ENCODE measurements at places on chromosomes 3 and 15.

- no peak for DNase-seq
These were observed 32.9 kb upstream of the MTMR10 start for GRCh38 chr15:31024330-31024729.

- no peak for DNase-seq
These were observed 270.4 kb downstream of the OCA2 start for GRCh38 chr15:27828746-27829145.

DNA sequence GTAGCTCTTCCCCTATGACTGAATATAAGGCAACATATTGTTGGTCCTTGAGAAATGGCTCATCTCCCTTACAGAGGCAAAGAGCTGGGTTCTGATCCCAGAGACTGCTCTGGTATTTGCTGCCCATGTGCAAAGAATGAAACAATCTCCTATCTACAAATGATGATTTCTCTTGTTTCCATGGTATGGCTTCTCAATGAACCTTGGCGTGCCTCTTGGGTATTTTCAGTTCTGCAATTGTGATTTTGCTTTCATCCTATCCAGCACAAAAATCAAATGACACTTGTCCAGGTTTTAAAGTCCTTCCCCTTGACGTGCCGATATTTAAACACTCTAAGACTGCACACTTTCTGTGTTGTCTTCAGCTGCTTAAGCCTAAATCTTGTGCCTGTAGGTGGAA lies 109.8 kb upstream of the NR2F2 start:
- no peak for DNase-seq

DNA sequence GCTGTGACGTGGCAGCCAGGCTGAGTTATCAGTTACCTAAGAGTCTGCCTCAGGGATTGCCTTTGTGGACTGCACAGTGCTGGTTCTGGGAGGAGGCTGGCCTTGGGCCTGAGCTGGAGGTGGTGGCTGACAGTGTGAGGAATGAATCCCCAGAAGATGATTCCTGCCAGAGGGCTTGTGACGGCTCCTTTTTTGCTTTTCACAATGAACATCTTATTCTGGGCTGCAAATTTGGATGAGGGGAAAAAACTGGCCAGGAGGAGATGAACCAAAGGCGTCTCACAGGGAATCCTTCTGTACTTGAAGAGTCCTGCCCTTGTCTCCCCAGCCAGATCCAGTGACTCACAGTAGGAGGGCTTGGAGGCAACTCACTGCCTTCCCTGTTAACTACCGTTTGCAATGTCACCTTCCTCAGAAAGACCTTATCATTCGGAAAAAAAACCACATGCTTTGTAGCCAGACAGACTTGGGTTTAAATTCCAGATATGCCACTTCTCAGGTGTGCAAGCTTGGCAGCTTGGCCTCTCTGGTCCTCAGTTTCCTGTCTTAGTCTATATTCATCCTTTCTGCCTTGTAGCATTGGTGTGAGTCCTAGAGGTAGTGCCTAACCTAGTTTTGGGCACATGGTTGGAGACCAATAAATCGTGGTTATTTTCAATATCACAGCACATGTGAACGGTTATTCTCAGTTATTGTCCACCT lies 19.1 kb downstream of the ST6GAL1 start:
- DNase-seq, result no peak

- DNase-seq, result no peak
These were observed 153.2 kb downstream of the CTNNB1 start for GRCh38 chr3:41352510-41352909.

GRCh38 chr3:176814285-176814684 lies 383.0 kb downstream of the TBL1XR1 start:
- DNase-seq, result peak; percentile 77

GRCh38 chr3:135621184-135621920 lies 344.2 kb upstream of the PPP2R3A start:
- no peak for DNase-seq

GRCh38 chr15:90205886-90206285 lies 4.8 kb downstream of the SEMA4B start:
- DNase-seq, result no peak

DNA sequence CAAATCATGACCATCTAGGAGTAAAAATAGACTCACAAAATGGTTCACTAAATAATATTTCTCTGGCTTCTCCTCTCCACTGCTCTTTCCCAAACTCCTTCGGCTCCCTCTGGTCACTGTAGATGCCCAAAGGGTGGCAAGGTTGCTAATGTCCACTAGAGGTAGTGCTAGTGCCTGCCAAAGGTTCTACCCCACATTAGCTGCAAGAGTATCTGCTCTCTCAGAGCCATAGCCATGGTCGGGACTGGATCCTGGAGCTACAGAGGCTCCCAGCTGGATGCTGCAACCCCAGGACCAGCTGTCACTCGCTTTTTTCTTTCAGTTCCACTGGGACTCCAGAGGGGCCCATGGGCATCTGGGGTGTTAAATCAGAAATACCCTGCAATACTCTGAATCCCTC lies 8.5 kb downstream of the HTR3D start:
- no peak for DNase-seq

DNA sequence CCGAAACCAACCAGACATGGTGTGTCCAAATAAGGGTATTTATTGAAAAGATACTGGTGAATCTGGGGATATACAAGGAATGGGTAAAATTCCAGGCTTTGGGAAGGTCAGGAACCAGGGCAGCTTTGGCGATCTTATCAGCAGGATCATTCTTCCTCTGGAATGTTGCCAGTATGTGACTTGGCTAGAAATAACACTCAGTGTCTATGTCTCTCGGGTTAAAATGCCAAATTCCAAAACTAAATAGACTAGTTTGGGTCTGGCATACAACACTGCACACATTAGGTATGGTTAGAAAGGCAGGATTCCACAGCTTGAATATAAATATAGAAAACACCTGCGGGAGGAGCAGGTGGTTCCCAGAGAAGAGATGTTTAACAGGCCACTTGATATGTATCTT lies 220.2 kb upstream of the CD96 start:
- DNase-seq, result no peak

DNA sequence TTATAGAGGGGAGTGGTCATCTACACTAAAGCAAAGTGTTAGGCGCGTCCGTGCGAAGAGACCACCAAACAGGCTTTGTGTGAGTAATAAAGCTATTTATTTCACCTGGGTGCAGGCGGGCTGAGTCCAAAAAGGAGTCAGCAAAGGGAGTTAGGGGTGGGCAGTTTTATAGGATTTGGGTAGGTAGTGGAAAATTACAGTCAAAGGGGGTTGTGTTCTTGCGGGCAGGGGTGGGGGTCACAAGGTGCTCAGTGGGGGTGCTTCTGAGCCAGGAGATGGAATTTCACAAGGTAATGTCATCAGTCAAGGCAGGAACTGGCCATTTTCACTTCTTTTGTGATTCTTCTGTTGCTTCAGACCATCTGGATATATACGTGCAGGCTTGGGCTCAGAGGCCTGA lies 47.1 kb downstream of the OIP5 start:
- no peak for DNase-seq

DNA sequence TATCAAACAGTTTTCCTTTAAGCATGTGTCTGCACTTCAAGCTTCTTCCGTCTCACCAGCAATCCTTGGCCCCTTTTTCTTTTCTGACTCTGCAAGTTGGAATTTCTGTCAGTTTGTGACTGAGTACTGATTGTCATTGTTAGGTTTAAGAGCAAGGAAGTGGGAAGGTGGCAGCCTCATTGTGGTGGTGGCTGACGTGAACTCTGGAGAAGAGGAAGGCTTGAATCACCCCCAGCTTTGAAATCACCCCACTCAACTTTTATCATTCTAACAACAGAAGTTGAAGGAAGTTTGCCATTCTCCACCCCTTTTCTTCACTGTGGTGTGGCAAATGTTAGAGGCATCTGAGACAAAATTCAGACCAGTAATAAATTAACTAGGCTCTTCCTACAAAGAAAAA lies 231.6 kb upstream of the AGTR1 start:
- DNase-seq, result no peak

DNA sequence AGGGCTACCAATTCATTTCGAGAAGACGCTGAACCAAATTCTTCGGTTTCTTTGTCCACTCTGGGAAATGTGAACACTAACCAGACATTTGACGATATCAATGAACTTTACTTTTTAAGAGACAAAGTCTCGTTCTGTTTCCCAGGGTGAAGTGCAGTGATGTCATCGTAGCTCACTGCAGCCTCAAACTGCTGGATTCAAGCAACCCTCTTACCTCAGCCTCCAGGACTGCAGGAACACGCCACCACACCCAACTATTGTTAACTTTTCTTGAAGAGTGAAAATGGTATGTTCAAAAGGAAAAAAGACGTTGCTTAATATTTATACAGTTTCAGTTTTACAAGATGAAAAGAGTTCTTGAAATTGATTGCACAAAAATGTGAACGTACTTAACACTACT lies 30.6 kb downstream of the MB21D2 start:
- no peak for DNase-seq

- no peak for DNase-seq
These were observed 563.8 kb downstream of the TBL1XR1 start for GRCh38 chr3:176633511-176633910.

DNA sequence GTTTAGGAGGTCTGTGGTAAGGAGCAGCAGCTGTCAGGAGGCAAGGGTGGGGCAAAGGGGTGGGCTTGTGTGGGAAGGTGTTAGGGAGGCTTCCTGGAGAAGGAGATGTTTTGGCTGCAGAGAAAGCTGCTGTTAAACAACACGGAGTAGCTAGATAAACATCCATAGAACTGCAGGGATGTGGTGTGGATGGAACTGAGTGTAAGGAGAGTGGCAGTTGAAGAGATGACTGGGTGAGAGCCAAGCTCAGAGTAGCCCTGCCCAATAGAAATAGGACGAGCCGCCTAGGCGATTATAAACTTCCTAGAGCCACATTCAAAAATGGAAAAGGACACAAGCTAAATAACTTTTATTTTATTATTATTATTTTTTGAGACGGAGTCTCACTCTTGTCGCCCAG lies 19.9 kb downstream of the RPLP1 start:
- no peak for DNase-seq
